Left hindlimb (tissue), 1 donor: ENCODE measurements at places on chromosomes 12 and 14.

- DNase-seq = no peak
Measured at GRCh38 chr14:21096978-21097635, 1.3 kb downstream of the ZNF219 start.

GRCh38 chr14:77083082-77083481 is 15.0 kb upstream of the CIPC start:
- no peak for DNase-seq

GRCh38 chr14:104869669-104870367 is 4.8 kb downstream of the CEP170B start:
- DNase-seq = no peak

DNA sequence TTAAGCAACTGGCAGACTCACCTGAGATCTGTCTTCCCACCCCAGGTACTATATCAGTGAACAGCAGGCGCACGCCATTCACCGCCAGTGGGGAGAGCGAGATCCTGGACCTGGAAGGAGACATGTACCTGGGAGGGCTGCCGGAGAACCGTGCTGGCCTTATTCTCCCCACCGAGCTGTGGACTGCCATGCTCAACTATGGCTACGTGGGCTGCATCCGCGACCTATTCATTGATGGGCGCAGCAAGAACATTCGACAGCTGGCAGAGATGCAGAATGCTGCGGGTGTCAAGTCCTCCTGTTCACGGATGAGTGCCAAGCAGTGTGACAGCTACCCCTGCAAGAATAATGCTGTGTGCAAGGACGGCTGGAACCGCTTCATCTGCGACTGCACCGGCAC is 544.5 kb downstream of the NRXN3 start:
- DNase-seq = no peak

GRCh38 chr12:112341046-112341825 is 41.0 kb downstream of the HECTD4 start:
- DNase-seq = no peak

- DNase-seq = no peak
Measured at GRCh38 chr14:97065305-97066067, 268.3 kb downstream of the VRK1 start.

DNA sequence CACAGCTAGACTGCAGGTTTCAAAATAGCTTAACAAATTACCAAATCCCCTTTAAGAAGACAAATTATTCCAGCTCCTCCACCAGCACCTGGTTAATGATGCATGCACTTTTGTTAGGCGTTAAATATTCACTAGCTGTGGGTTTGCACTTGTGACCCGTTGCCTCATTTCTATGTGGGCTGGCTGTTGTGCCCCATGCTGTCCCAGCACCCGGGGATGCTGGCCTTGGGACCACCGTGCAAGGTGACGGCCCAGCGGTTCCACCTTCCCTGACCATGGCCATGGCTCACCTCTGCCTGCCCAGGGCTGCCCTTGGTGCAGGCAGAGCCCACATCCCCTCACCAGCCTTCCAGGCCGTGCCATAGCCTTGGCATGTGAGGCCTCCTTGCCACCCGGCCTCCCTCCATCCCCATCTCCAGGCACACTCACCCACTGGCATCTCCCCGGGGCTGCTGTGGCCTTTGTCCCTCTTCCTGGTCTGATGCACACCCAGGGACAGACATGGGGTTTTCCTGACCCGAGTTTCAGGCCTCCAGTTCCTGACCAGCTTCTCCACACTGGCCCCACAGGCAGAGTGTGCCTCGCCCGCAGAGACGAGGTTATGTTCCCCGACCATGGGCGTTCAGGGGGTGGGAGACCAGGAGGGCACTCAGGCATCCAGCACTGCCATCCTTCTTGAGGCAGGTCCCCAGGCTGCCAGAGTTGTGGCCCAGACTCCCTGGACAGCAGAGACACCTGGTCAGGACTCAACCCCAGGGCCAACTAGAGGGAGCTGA is 20.3 kb upstream of the C14orf180 start:
- DNase-seq = peak; percentile 26
